Activated CD4-positive, alpha-beta T cell treated with anti-CD3 and anti-CD28 coated beads, Interleukin-2, Interleukin-6, amounts not matched to agents 100 ng/mL and 50 ng/mL, durations not matched to agents 16 hours and 8 hours (primary cell): ENCODE measurements at places on chromosomes 7 and 10.

GRCh38 chr7:25940086-25940906 lies 211.7 kb upstream of the NFE2L3 start:
- DNase-seq = no peak

DNA sequence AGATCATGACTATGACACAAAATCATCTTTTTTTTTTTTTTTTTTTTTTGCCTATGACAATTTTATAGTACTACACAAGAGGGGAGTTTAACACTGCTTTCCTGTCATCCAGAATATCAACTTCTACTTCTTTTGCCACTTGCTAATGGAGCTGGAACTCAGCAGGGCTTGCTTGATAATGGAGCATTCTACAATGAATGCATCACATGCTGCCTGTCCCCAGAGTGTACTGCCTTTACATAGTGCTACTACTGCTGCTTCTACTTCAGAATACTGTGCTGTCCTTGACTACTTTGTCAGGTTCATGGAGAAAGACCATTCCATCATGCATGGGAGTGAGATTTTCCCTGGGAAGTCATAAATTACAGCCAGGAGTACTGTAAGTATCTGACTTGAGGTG lies 338.6 kb upstream of the SEMA3A start:
- no peak for DNase-seq

DNA sequence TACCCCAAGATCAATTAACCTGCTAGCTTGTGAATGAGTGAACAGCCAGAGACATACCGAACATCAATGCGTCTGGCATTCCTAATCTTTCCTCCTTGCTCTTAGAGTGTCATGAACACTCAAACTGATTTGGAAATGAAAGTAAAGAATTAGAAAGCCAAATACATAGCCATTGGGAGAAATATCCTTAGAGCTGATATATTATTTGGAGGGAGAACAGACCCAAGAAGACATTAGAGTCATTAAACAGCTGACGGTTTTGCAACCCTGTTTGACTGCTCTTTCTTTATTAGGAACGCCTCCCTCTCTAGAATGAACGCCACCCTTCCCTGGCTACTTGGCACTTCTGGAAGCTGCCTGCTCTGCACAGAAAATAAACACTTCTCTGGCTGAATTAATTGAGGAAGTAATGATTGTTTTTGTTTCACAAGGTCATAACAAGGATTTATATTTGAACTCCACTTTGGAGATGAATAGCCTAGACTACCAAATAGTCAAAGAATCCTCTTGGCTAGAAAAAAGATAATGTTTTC lies 42.8 kb downstream of the CTTNBP2 start:
- DNase-seq = no peak

GRCh38 chr7:76346778-76347177 lies 12.0 kb downstream of the YWHAG start:
- DNase-seq = no peak

DNA sequence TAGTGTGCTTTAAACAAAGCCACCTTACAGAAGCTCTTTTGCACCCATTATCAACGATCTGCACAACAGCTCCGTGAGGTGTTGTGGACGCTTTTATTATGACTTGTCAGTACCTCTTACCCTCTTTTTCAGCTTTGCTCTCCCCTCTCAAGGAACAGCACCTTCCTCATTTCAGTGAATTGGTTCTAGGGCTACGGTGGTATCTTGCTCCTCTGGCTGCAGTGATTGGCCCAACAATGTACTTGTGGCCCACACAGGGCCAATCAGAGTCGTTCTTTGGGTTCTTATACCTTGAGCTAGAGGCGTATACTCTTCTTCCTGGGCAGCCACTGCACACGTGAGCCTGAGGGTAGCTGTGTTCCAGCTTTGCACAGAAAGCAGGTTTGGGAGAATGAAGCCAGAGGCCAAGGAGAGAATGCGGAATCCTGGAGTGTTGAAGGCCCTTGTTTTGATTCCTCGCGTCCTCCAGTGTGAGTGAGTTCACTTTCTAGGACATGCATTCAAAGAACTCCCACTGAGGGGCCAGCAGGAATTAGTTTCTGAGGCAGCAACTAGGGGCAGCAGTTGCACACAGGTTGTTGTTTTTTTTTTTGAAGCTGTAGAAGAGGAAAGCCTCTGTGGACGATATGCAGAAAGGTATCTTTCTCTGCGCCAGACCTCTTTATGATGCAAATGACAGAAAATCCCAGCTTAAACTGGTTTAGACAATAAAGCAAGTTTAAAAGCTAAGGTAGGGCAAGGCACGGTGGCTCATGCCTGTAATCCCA lies 49.8 kb upstream of the PDZD8 start:
- DNase-seq = no peak

DNA sequence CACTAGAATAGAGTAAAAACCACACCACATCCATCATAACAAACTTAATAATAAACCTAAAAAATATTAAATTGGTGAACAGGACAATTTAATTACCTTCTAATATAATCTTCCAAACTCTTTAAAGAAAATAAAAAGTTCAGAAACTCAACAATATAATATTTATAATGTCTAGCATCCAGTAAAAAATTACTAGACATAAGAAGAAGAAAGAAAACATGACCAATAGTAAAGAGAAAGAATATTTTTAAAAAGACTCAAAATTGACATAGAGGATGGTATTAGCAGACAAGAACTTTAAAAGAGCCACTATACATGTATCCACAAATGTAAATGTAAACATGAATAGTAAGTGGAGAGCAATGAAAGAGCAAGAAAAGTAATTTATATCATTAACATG lies 388.4 kb downstream of the TFEC start:
- DNase-seq = no peak

DNA sequence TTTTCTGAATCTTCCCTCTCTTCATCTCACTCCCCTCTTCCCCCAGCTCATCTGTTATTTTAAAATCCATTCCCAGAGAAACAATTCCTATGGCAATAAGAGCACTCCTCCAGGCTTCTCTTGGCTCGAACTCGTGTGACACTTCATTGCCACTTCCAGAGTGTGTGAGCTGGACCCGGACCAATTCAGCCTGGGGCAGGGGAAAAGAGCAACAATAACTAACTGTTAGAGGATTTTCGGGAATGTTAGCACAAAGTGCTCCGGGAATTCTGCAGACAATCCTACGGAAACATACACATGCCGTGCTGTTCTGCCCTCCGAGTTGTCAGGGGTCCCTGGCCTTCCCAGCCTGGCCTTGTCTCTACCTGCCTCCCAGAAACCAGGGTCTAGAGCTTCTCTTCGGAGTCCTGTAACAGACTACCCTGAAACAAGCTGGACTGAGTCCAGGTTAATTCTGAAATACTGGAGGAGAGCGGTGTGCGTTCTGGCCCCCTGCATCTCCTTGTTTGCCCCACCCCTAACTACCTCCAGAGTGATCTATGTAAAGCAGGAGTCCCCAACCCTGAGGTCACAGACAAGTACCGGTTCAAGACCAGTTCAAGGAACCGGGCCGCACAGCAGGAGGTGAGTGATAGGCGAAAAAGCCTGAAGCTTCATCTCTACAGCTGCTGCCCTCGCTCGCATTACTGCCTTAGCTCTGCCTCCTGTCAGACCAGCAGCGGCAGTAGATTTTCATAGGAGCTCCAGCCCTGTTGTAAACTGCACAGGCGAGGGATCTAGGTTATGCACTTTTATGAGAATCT lies 11.3 kb downstream of the COL26A1 start:
- DNase-seq = no peak

DNA sequence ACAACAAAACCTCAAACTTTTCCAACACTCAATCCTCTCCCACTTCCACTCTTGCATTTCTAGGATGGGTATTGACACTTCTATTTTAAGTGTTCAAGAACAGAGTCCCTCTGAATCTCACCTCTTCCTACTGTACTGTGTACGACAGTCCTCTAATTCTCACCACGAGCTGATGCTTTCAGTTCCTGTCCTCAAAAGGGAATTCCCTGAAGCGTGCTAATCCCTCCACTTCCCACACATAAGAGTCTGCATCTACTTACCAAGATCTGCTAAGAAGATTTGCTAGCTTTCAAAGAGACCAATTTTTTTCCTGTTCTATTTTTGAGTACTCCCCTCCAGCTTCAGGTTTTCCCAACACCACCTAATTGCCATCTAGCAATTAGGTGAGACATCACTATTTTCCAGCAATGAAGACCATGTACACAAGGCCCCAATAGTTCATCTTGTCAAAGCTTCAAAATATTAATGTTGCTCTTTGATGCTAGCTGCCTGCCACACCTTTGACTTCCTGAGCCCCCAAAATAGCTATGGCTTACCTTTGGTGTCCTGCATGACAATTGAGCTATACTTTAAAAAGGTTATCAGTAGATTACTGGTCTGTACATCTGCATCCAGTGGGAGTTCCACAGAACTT lies 54.4 kb downstream of the ARMH3 start:
- DNase-seq = peak; percentile 4

DNA sequence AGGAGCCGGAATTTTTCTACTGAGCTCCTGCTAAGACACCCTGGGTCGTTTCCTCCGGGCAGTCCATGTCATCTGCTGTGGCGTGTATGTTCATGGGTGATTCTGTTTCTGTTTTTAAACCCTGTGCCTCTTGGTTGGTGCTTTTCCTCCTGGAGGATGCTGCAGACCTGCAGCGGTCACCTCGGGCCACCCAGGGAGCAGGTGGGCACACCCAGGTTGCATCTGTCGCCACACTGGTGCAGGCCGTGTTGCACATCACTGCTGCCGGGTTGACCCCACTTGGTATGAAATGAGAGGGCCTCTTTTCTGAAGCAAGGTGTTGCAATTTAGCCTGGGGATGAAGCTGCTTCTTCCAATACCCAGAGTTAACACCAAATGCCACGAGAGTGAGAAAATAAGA lies 127.2 kb downstream of the CUX1 start:
- no peak for DNase-seq

GRCh38 chr7:102285540-102286236 lies 980 bp upstream of the SH2B2 start:
- DNase-seq = no peak

GRCh38 chr7:571096-571717 lies 51.6 kb upstream of the PDGFA start:
- DNase-seq = no peak

- DNase-seq = no peak
These were observed 2.3 kb downstream of the FBXO24 start for GRCh38 chr7:100588438-100588837.

DNA sequence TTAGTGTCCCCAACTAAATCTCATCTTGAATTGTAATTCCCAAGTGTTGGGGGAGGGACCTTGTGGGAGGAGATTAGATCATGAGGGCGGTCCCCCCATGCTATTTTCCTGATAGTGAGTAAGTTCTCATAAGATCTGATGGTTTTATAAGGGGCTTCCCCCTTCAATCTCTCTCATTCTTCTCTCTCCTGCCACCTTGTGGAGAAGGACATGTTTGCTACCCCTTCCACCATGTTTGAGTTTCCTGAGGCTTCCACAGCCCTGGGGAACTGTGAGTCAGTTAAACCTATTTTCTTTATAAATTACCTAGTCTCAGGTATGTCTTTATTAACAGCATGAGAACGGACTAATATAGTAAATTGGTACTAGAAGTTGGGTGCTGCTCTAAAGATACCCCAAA lies 365.6 kb downstream of the ANKRD7 start:
- DNase-seq = peak; percentile 27

- DNase-seq = no peak
These were observed 29.1 kb downstream of the CHCHD3 start for GRCh38 chr7:133052826-133053225.

DNA sequence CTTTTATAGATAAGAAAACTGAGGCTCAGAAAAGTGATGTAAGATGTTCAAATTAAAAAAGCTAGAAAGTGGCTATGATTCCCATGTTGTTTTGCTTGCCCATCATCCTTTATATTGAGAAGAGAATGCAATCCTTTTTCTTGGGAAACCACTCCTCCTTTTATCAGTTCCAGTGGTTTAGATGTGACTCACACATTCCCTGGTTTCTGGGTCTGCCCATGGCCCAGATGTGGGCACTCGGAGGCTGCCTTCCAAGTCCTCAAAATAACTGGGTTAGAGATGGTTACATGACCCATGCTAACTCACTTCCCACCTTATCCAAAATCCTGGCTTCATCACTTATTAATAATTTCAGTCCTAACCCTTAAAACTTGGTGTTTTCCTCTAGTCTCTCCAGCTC lies 550.0 kb downstream of the MDFIC start:
- no peak for DNase-seq

DNA sequence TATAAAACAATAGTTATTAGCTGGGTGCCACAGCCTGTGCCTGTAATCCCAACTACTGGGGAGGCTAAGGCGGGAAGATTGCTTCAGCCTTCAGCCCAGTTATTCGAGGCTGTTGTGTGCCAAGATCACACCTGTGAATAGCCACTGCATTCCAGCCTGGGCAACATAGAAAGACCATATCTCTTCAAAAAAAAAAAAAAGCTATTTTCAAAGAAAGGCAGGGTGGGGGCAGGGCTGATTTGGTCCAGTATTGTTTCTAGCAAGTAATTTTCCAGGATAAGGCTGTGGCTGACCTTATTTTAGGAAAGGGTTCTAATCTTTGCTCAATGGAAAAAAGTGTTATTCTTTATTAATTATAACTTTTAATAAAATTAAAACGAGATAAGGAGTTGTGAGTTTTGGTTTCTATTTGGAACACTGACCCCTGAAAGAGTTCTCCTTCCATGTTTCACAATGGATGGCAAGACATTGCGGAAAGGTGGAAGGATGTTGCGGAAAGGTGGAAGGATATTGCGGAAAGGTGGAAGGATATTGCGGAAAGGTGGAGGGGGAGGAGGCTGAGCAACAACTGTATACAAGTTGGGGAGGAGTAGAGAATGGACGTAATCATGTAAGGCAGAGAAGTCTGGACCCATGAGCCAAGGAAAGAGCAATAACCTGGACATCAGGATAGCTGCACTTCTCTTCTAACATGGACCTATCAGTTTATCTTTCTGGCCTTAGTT lies 1.5 kb upstream of the C1GALT1 start:
- no peak for DNase-seq

GRCh38 chr7:75536940-75537538 lies 44.9 kb downstream of the SPDYE5 start:
- no peak for DNase-seq

GRCh38 chr10:69901628-69902505 lies 100.2 kb downstream of the COL13A1 start:
- peak; percentile 28 for DNase-seq

DNA sequence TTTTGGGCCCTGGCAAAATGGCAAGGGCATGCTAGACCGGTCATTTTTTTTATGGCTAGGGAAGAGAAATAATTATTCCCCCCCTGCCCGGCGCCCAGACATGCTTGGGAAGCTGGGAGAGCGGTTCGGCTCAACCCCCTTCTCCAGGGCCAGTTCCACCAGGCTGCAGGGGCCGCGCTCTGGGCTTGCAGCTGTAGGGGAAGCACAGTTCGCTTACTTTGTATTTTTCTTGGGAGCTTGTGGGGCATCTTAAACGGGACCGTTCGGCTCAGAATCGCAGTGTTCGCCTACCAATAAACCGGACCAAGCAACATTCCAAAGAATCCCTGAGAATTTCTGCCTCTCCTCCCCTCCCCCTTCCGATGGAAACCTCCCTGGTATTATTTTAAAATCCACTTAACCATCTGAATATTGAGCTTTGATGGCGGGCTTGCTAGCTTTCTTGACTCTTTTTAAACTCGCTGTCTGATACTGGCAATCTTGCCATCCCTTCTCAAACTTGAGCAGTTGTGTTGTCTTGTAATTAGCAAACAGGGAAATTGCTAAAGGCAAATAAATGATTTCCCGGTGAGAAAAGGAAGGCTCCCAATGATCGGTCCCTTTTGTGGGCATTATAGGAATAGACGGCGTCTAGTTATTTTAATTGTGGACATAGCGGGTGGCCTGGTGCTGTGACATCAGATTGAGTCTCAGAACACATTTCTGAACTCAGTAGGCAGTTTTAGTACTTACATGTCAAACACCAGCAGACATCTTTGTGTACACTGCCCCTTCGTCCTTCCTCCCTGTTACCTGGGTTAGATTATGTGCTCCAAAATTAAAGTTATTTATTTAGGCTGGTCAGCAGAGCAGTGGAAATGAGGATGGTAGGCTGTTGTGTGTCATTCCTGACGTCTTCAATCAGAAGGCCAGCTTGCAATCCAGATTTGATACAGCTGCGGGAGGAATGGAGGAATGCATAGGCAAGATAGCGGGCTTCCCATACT lies 3.4 kb downstream of the TCF7L2 start:
- no peak for DNase-seq
